ENCODE measurements at places on chromosomes 4 and X.

DNA sequence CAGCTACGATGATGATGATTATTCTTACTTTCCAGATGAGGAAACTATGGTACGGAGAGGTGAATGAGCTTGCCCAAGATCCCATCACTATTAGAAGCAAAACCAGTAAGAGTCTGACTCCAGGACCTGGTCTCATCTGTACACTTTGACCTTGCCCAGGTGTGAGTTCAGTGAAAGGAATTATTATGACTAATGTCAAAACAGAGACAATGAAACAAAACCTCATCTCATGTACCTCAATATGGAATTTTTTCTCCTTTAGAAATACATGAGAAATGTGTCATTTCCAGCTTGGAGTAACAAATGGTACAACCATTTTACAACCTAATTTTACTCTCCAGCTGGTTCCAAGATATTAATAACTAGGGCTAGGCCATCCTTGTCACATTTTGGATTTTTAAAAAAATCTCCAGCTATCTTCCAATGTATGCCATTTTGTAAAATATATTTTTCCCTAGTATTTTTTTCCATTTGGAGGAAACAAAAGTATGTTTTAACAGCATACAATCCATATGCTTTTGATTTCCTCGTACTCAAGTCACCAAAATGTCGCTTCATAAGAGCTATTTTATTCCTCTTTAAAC is 213.8 kb downstream of the PTTG2 start:
- no peak for DNase-seq

- DNase-seq: no peak
These were observed 565 bp upstream of the IDS start for GRCh38 chrX:149505671-149506070.

- no peak for DNase-seq
These were observed 440.4 kb downstream of the FAM133A start for GRCh38 chrX:94114362-94114761.

DNA sequence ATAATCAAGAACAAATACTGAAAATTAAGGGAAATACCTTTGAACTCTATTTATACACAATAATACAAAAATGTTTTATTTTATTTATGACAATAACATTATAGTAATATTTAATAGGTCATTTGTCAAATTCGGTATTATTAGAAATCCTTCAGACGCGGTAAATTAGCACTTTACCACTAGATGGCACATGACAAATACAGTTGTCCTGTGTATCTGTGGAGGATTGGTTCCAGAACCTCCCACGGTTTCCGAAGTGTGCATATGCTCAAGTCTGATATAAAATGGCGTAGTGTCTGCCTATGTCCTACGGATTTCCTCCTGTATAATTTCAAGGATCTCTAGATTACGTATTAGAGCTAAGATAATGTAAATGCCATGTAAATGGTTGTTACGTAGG is 8.1 kb upstream of the LINC00632 start:
- DNase-seq: no peak
